ENCODE measurements at places on chromosomes 5 and 9.

DNA sequence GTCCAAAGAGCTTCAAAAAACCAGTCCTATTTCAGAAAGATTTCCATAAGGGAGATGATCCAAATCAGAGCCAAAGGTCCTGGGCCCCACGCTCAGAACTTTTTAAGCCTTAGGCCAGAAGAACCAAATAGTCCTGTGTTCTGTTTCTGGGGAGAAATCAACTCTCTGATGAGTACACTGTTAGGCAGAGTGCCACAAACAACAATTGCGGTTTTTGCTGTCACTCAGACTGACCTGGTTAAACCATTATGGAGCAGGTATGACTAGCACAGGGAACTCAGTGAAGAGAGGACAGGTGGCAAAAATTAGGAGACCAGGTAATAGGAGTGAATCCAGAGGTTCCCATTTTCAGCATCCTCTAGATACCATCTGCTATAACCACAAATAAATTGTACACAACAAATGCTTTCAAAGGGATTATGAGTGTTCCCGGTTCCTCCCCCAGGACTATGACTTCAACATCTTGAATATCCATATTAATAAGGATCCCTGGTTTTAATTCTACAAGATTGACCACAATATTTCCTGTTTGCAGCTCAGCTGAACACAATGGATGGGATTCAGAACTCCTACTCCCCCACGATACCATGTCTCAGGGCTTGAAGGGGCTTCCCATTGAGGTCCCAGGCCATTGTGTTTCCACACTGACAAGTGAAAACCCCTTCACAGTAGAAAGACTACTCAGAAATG lies 52.1 kb upstream of the FREM1 start:
- no peak for DNase-seq

GRCh38 chr5:27325513-27325912 lies 287.1 kb upstream of the CDH9 start:
- no peak for DNase-seq

DNA sequence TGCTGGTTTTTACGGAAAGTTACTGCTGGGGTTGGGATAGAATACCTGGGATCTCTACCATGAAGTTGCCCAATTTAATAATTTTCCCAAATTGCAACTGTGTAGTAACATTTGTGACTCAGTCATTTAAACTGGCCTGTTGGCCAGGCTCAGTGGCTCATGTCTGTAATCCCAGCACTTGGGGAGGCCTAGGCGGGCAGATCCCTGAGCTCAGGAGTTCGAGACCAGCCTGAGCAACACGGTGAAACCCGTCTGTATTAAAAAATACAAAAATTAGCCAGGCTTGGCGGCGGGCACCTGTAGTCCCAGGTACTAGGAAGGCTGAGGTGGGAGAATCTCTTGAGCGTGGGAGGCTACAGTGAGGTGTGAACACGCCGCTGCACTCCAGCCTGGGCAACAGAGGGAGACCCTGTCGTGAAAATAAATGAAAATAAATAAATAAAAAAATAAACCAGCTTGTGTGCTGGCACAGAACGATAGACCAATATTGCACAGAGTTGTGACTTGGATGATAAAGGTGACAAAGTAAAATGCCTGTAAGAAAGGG lies 160.7 kb upstream of the ZNF608 start:
- no peak for DNase-seq

- DNase-seq: no peak
Measured at GRCh38 chr5:135723491-135723890, 111.0 kb upstream of the SLC25A48 start.

DNA sequence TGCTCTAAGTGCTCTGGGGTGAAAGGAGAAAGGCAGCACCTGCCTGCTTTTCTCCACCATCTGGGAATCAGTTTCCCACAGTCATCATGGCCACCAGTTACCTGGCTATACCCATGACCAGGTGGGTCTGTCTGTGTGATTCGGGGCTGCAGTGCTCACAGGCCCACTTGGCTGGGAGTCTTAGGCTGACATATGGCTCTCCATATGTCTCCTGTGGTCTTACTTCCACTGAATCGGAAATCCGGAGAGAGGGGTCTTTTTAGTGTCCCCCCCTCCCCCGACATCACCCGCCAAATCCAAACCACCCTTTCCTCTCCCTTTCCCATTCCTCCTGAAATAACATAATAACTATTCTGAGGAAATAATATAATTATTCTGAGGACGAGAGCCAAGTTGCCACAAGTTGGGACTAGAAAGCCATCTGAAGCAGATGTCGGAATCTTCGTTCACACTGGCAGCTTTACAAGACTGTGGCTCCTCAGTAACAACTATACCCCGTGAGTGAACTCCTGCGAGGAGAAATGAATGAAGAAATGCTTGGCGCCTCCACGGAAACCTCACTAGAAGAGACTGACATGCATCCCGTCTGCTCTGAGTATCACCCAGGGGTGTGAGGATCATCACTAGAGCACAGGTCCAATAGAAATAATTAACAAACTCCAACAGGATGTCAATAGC lies 143.4 kb downstream of the MYO10 start:
- no peak for DNase-seq

GRCh38 chr5:125045646-125046045 lies 299.2 kb upstream of the ZNF608 start:
- DNase-seq: no peak

GRCh38 chr9:68951879-68952659 lies 61.8 kb downstream of the PRKACG start:
- DNase-seq: no peak

- DNase-seq: no peak
Measured at GRCh38 chr5:178350361-178351220, 118.0 kb upstream of the PHYKPL start.

DNA sequence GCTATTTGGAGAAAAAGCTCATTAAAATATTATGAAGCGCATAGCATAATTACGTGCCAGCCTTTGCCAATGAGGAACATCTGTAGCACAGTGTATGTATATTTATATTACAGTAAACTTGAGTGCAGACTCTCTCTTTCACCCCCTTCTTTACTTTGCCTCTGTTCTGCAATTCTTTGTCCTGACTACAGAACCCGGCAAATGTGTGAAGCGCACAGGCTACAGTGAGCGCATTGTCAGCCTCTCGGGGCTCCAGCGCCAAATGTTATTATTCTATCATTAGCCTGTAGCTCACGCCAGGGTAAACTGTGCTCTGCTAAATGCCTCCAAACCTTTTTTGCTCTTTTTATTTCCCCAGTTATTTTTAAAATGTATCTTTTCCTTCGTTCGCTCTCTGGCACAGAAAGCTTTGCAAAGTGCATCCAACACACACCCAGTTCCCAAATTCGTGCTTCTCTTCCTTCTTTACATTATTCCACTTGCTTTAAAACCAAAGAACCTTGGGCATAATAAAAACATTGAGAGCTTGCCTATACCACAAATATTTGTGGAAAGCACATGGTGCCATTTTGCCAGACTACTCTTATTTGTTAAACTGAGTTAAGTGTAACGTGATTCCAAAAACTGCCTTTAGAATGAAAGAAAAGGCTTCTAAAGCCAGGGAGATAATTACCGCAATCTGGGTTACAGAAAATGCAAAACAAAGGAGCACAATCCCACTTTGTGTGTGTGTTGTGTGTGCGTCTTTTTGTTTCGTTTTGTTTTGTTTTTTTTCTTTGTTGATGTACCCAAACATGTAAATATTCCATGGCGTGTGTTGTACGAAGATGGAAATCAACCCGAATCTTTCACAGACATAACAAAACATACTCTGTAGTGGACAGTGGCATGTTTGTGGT lies 164.1 kb upstream of the MPDZ start:
- DNase-seq: no peak

DNA sequence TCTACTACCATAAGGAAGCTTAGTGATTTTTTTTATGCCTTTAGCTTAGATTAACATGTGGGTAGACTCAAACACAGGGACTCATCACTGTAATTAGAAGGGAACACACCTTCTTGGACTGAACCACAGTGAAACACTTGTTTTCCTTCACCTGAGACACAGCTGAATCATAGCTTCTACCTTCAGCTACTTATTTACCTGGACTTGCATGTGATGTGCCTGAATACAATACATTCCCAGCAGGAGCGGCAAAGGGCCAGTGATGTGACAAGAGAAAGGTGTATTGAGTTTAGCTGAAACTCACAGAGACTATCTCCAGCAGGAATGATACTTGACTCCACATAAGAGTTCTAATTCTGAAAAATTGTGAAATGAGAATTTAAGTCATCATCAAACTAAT lies 37.8 kb downstream of the GRAMD2B start:
- DNase-seq: no peak

- DNase-seq: no peak
Measured at GRCh38 chr5:160289721-160290120, 22.6 kb downstream of the CCNJL start.

DNA sequence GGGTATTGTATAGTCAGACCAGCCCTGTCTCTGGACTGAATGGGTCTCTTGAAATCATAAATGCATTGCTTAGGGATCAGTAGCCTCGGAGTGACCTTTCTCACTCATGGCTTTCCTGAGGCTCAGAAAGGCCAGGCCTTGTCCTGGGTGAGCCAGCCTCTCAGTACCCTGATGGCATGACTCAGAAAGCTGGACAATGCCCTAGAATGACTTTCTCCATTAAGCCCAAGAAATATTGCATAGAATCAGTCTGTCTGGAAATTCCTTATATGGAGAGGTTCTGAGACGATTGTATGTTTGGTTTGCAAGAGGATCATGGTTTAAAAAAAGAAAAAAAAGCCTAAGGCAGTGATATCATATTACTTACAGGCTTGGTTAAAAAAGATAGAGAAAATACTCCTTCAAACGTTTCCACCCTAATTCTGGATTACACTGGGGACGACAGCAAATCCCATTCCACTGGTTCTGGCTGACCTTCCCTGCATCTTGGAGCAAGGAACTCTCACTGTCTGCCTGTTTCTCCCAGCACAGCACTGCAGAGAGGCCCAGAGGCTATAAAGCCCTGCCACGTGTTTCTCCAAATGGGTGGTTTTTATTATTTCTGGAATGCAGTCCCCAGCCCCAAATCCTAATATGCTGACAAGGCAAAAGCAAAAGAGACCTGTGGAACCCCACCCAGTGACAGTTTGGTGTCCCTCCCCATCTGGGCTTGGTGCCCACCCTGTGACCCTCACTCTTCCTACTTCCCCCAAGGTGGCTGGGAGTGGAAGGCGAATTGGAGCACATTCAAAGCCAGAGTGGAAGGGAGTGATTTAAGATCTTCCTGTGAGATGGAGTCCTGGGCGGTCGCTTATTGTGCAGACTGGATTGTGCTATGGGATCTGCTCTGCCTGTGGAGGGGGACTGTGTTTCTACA lies 34.4 kb downstream of the MAP1B start:
- DNase-seq: no peak

- no peak for DNase-seq
Measured at GRCh38 chr5:123455095-123455494, 31.9 kb upstream of the CEP120 start.

DNA sequence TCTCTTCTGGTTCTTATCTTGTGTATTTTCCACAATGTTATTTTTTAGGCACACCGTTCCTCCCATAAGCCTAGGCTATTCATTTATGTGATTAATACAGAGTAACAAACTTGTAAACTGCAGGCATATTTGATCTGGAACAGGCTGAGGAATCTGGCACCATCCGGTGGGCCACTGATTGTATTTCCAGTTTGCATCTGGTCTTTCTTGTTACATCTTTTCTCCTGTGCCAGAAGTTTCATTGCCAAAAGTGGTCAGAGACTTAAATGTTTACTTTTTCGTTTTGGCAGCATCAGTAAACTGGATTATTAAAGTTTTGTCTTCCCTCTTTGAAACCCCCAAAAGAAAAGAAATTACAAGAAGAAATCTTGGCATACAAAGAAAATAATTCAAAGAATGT lies 17.9 kb upstream of the ZCCHC7 start:
- DNase-seq: no peak

- DNase-seq: no peak
Measured at GRCh38 chr5:164672931-164673694, 1167.7 kb downstream of the MAT2B start.

- no peak for DNase-seq
Measured at GRCh38 chr9:121974421-121974820, 118.7 kb downstream of the TTLL11 start.

DNA sequence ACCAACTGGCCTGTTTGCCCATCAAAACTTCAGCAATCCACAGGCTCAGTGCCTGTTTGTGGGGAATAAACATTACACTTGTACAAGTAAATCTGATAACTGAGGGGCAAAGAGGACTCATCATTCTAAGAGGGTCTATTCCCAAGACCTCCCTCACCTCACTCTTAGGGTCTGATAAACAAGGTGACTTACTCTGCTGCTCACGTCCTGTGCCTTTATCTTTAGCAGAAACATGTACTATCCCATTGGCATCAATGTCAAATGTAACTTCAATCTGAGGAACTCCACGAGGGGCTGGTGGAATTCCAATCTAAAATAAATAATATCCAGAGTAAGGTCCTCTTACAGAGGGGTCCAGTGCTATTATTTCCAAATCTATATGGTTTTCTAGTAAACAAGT lies 14.6 kb upstream of the ETF1 start:
- DNase-seq: no peak
